ENCODE measurements at places on chromosomes 12 and 14.

DNA sequence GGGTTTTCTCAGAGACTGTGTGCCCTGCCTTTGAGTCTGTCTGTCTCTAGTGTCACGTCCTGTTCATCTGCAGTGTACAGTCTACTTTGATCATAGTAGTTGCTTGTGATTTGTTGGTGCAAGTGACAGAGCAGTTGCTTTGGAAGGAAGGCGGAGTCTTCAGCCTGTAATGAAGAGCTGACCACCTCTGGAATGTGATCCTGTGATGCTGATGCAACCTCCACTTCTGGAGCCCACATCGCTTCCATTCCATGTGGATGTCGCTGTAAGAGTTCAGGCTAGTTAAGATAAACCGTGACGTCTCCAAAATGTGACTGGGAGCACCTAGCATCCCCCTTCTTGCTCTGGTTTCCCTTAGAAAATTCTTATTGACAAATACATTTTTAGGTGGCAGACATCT lies 51.8 kb downstream of the PELI2 start:
- no peak for DNase-seq

GRCh38 chr14:54420478-54421142 lies 20.6 kb downstream of the CNIH1 start:
- DNase-seq = no peak

- no peak for DNase-seq
These were observed 418 bp upstream of the MYG1 start for GRCh38 chr12:53299101-53299453.

GRCh38 chr14:102593825-102594137 lies 1.3 kb downstream of the RCOR1 start:
- DNase-seq = no peak

DNA sequence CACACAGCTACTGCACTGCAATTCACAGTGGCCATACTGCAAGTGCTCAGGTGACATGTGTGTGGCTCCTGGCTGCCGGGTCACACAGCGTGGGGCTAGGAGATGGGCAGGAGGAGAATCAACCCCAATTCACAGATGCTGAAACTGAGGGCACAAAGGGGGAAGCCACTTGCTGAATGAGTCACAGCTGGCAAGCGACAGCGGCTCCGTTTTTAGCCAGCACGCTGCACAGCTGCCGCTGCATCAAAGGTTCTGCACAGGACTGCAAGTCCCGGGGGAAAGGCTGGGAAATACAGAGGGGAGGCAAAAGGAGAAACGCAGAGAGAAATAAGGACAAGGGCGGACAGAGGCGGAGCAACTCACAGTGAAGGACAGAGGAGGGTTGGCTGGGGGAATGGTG lies 57.9 kb downstream of the KDM2B start:
- no peak for DNase-seq

GRCh38 chr12:26121323-26122060 lies 3.3 kb downstream of the BHLHE41 start:
- no peak for DNase-seq

DNA sequence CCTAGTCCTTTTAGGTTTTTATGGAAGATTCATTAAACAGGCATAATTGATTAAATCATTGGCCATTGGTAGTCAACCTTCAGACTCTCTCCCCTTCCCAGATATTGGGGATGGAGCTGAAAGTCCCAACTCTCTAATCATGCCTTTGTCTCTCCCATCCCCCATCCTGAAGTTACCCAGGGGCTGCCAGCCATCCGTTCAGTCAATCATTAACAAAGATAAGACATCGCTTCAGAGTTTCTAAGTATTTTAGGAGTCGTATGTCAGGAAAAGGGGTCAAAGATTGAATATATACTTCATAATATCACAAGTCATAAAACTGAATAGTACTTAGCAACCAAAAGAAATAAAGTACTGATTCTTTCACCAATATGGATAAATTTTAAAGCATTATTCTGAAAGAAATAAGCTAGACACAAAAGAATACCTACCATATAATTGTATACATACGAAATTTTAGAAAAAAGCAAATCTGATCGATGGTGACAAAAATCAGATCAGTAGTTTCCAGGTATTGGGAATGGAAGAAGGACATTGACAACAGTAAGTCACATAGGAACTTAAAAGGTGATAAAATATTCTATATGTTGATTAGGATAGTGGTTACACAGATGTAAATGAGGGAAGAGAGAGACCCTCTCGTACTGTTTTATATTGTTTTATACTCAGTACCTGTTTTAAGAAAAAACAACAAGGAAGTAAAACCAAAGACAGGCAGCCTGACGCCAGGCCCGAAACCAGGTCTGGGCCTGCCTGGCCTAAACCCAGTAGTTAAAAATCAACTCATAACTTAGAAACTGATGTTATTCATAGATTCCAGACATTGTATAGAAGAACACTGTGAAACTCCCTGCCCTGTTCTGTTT lies 414.4 kb downstream of the DAD1 start:
- no peak for DNase-seq

DNA sequence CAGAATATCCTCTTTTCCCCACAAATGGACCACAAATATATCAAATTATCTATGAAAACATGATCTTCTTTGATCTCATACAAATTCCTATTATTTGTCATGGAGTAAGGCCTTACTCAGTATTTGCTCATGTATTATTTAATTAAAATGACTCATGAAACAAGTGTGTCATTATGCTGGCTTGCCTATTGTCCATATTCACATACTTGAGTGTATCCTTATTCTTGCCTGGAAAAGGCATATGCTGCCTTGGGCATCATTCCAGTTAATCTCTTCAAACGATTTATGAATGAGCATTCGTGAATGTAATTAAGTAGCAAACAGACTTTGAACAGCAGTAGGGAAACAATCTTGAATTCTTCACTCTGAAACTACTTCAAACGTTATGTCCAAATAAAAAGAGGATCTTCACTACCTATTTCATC lies 22.6 kb upstream of the SNRPF start:
- peak; percentile 56 for DNase-seq

- no peak for DNase-seq
These were observed 74.4 kb downstream of the NTF3 start for GRCh38 chr12:5506295-5506694.

- no peak for DNase-seq
These were observed 201.1 kb downstream of the PIK3C2G start for GRCh38 chr12:18462442-18462841.

DNA sequence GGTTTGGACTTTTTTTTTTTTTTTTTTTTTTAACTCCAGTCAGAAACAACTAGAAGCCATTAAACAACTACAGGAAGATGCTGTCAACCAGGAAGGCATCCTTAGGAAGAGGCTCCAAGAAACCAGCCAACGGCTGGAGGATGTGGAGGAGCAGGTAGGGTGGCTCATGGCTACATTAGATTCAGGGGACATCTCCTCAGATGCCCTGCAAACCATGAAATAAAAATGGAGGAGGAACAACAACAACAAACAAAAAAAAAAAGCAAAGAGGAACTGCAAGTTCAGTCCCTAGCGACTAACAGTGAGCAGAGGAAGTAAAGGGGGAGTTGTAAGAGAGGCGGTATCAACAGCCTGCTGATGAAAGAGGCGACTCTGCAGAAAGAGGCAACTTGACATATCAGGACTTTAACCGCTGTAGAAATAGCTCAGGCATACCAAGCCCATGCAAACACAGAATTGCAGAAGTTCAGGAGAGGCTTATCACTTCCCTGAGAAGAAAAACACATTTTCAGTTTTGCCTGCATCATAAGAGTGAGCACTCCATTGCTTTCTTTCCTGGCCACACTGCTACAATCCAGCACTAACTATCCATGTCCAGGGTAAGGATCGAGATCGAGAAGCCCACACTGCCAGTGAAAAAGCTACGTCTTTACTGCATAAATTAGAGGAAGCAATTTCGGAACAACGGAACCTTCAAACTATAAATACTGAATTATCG lies 103.5 kb upstream of the BCAT1 start:
- no peak for DNase-seq

DNA sequence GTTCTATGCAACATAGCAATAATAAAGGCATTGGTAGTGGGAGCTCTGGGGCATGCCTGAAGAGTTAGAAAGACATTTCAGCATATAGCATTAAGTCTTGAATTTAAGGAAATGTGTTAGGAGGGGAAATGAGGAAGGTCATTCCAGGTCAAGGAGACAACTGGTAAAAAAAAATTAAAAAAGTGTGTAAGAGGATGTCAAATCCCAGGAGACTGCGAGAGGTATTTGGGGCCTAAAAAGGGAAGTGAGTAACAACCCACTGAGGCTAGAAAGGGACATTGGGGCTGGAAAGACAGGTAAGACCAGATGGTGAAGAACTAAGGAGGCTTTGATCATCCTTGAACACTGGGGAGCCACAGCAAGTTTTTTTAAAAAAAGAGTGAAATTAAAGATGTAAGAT lies 152.9 kb downstream of the SLC25A21 start:
- DNase-seq = no peak

GRCh38 chr14:104108570-104109541 lies 23.4 kb downstream of the ASPG start:
- no peak for DNase-seq

DNA sequence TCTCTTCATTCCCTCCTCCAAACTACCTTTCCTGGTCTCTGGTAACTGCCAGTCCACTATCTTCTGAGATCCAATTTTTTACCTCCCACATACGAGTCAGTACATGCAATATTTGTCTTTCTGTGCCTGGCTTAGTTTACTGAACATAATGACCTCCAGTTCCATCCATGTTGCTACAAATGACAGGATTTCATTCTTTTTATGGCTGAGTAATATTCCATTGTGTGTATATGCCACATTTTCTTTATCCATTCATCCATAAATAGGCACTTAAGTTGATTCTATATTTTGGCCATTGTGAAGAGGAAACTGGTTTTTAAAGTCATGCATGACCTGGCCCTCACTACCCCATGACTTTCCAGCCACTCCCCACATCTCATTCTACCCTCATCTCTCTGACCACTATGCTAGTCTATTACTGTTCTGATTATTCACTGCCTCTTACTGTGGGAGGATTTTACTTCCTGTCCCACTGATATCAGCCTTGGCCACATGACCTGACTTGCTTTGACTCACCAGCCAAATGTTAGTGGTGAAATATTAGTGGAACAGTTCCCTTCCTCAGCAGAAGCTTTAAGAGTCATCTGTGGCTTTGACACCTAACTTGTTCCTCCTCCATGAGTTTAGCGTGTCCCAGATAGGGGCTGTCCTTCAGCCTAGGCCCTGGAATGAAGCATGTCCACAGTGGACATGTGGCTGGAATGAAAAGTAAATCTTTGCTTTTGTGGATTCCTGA lies 52.2 kb downstream of the GOLGA5 start:
- no peak for DNase-seq

- DNase-seq = no peak
These were observed 939.0 kb upstream of the TMEM132C start for GRCh38 chr12:127327986-127328385.

GRCh38 chr14:55936691-55937090 lies 181.5 kb upstream of the PELI2 start:
- no peak for DNase-seq

DNA sequence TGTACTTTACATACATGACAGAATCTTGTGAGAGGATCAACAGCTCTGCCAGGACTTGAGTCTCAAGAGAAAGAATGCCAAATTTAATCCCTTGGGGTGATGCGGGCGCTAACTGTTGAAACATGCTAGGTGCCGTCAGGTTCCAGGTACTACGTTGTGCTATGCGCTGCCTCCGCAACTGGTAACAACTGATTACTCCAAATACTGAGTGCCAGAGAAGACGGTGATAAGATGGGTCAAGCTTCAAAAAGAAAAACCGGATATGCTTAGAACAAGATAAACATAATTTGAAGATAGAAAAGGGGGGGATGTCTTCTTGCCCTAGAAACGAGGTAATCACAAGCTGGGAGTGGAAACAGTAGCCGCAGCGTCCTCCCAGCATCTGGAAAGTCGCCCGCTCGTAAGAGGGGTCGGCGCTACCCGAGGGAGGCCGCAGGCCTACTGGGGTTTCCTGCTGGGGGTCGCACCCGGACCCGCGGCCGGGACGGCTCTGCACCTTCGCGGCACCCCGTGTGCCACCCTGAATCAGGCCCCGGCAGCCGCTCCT lies 678 bp downstream of the ZBTB25 start:
- DNase-seq = no peak

DNA sequence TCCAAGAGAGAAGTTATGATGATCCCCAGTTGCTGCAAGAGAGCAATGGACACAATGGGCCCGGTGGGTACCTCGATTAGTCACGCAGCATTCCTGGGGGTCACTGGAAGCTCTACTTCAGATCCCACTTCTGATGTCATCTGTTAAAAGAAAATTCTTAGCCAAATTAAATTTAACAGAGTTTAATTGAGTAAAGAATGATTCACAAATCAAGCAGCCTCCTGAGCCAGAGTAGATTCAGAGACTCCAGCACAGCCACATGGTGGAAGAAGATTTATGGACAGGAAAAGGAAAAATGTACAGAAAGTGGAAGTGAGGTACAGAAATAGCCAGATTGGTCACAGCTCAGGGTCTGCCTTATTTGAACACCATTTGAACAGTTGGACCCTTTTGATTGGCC lies 107.5 kb downstream of the SPTSSA start:
- no peak for DNase-seq

- DNase-seq = no peak
These were observed 16.0 kb upstream of the RNASE10 start for GRCh38 chr14:20489093-20489994.

- DNase-seq = no peak
These were observed 89.4 kb downstream of the KIF26A start for GRCh38 chr14:104227806-104228205.

DNA sequence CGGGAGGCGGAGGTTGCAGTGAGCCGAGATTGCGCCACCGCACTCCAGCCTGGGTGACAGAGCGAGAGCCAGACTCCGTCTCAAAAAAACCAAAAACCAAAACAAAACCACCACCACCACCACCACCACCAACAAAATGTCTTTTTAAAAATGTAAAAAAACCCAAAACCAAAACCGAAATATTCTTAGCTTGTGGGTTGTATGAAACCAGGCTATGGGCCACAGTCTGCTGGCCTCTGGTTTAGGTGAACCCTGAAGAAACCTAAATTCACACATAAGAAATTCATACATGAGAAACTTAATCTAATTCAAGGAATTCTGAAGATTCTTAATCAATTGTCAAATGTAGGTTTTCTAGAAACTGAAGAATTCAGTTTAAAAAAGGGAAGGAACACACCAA lies 37.6 kb downstream of the INSM2 start:
- DNase-seq = no peak

DNA sequence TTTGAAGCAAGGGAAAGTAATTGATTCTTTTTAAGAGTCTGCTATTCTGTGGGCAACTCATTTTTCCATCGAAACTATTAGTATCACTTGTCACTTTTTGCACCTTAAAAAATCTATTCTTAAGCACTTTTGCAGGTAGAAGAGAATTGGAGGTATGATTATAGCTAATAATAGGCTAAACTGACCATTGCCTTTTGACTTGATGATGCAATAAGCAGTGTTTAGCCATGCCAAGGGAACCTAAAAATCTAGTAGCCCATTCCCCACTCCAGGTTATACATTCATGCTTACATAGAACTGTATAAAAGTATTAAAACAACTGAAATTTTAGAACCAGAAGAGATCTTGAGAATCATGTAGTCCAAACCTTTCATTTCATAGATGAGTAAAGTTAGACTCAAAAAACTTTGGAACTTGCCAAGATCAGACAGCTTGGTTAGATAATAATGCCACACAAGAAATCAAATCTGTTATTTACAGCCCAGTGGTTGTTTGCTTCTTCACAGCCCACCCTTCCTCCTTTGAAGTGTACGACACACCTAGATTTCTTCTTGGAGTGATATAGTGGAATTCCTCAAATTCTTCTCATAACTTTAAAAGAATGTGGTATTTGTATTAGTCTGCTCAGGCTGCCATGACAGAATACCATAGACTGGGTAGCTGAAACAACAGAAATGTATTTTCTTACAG lies 21.7 kb upstream of the GARIN2 start:
- DNase-seq = no peak

Measured in DMS153 (cell line).